ENCODE measurements at places on chromosomes 1 and 21. TPM values are rescaled to one million over a fixed set of nuclear protein-coding genes. Genes with fewer than 3 reads are reported as not detected.

GRCh38 chr1:9211291-9211811 is 23.2 kb upstream of the H6PD start:
- no peak for DNase-seq

DNA sequence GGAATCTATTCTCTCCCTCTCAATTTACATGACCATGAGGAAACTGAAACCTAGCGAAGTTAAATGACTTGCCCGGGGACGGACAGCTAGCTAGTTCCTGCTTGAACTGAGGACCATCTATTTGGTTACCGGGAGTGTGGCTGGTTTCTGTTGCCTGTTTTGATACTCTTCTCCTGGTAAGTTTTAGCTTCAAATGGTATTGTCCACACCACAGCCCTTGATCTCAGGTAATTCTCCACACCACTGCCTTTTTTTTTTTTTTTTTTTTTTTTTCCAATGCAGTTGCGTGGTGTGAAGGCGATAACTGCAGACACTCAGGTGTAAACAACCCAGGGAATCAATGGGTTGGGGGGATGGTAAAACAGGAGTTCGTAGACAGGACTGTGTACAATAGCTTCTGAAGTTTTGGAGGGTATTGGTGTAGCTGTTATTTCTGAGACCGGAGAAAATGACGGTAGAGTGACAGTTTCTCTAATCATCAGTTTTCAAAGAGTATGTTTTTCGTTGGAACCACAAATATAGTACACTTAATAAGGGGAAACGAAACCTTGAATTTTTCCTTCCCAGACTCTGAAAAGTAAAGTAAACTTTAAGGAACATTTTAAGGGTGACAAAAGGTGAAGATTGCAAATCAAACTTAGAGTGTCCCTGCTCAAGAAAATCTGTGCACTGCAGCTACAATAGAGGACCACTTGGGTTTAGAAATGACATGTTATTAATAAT is 125.3 kb upstream of the CACYBP start:
- DNase-seq = no peak

DNA sequence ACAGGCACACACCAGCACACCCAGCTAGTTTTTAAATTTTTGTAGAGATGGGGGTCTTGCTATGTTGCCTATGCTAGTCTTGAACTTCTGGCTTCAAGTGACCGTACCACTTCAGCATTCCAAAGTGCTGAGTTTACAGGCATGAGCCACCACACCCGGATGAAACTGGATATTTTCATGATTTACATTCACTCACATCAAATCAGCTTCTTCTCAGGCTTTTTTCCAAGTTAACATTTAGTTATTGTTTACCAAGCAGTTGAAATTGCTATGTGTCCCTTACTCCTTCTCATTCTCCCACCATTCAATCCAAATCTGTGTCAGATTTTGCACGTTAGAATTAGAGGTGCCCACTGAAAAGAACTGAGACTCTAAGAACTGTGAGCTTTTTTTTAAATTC is 18.4 kb downstream of the RIT1 start:
- no peak for DNase-seq

GRCh38 chr1:181141431-181141910 is 53.0 kb downstream of the IER5 start:
- no peak for DNase-seq

DNA sequence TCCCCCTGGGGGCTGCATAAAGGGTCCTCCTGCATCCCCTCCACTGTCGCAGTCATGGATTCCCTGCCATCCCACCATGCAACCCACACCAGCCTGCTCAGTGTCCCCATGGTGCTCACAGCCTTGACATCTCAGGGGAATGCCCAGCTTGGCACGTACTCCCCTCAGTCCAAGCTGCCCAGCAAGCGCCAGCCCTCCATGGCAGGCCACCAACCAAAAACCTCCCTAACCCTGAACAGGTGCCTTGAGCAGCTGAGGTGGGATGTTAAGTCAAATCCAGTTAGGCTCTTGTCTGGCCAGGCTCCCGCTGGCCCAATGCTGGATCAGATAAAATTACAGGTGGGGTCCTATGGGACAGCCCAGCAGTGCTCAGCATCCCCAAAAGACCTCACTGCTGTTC is 341 bp downstream of the VTCN1 start:
- DNase-seq = no peak

GRCh38 chr1:119045096-119045746 is 57.1 kb upstream of the TBX15 start:
- no peak for DNase-seq

GRCh38 chr1:109493227-109493626 is 667 bp upstream of the CYB561D1 start:
- no peak for DNase-seq

GRCh38 chr1:163201906-163202305 is 810 bp downstream of the RGS5 start:
- no peak for DNase-seq

- no peak for DNase-seq
Measured at GRCh38 chr1:28136922-28137613, 39.4 kb downstream of the PTAFR start.

- no peak for DNase-seq
Measured at GRCh38 chr21:45471525-45472221, 66.7 kb downstream of the COL18A1 start.

DNA sequence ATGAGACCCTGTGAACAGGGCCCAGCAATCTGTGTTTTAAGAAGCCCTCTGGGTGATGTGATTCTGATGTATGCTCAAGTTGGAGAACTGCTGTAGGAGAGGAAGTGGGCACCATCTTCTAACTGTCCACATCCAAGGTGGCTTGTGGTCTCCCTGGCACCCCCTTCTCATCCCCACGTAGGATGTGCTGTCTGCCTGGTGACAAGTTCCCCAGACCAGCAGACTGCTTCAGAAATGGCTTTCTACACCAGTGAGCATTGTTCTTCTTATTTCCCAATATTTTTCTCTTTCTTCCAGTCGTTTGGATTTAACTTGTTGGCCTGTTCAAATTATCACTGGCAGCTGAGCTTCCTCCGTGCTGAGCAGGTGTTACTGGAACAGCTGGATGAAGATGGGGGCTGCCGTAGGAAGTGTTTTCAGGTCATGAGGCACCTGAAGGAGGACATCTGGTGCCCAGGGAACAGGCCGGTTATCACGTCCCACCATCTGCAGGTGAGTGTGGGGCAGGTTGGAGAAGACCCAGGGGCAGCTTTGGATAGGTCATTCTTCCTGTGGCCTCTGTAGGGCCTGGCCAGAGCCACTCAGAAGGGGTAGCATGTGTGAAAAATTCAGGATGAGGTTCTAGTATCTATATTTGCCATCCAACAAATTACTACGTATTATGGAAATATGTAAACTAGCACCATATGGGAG is 16.8 kb downstream of the MAB21L3 start:
- no peak for DNase-seq

DNA sequence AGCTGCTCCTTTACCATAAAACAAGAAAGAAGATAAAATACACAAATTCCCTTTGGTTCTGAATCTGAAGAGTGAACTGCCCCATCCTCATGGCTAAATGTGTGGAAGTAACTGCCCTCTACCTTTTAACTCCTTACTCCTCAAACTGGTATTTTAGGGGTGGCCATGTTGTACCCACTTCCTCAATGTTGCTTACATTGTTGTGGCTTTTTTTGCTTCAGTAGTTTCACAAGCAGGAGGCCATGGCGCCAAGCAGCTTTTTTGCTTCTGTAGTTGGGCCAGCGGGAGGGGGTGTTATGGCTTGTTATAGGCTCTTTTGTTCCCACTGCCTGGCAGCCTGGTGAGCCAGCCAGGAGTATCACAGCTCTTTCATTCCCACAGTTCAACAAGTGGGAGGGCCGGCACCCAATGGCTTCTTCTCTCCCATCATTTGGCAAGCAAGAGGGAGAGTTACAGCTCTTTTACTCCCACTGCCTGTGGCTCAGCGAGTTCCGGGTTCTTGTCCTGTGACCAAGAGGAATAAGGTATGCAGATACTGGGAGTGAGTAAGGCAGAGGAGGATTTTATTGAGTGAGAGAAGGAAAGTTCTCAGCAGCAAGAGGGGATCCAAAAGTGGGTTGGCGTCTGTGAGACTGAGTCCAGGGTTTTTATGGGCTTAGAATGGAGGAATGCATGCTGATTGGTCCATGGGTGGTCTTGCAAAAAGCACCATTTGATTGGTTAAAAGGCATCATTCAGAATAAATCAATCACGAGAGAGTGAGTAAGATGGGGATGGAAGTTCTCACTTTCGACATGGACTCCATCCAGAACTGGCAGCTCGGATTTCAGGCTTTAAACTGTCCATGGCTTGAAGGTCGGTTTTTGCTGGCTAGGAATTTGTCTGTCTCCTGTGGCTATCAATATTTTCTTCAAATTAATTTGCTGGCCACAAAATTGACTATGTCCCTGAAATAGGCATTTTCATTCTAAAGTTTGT is 429.6 kb downstream of the HLX start:
- DNase-seq = no peak

DNA sequence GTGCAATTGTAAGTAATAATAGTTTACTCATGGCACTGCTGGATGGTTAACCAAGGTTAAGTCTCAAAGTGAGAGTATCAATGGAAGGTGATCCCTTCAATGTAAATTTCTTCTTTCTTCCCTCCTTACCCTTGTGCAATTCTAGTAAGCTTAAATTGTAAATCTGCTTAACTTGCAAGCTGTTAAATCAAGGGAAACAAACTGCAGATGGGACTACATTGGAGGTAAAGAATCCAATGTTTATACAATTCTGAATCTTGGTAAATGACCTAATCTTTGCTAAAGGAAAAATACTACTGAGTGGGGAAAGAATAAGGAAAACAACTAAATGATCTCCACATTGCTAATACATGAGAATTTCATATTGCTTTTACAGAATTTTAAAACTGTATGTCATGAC is 6.7 kb upstream of the CD55 start:
- no peak for DNase-seq

- no peak for DNase-seq
Measured at GRCh38 chr1:86848654-86849053, 65.3 kb downstream of the SELENOF start.

DNA sequence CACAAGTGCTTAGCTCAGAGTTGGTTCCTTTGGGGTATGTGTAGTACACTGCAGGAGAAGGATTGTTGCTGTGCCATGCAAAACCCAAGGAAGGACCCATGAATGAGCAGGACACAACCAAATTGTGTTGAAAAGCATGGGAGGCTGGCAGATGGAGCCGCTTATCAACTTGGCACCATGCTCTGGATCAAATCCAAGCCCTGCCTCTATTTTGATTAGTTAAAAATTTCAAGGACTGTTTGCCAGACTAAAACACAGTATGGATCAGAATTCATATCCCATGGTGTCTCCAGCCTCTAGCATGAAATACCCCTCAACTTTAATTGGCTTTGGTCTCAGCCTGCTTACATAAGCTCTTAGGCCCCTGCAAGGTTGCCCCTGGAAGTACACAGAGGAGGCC is 27.8 kb downstream of the CCDC185 start:
- DNase-seq = no peak

DNA sequence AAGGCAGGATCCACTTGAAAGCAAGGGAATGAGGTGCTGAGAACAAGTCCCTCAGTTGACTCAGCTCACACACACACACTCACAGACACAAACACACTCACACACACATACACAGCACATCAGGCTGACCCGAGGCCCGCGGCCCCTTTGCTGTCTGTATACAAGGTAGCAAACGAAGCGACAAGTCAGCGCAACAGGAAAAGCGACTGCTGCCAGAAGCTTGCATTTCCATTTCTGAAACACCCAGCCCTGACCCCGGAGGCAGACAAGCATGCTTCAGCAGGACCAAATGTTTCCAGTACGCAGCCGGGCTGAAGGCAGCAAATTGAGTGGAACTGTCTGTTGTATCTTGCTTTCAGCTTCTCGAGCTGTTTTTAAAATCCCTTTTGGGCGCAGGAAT is 501.6 kb downstream of the NPHP4 start:
- DNase-seq = no peak

- DNase-seq = peak; percentile 90
Measured at GRCh38 chr1:220748089-220748934, at the start of gene MTARC2. TSS of gene MTARC2 (plus strand) at chr1:220748322. CDS start at chr1:220748532, 210 bp downstream.

DNA sequence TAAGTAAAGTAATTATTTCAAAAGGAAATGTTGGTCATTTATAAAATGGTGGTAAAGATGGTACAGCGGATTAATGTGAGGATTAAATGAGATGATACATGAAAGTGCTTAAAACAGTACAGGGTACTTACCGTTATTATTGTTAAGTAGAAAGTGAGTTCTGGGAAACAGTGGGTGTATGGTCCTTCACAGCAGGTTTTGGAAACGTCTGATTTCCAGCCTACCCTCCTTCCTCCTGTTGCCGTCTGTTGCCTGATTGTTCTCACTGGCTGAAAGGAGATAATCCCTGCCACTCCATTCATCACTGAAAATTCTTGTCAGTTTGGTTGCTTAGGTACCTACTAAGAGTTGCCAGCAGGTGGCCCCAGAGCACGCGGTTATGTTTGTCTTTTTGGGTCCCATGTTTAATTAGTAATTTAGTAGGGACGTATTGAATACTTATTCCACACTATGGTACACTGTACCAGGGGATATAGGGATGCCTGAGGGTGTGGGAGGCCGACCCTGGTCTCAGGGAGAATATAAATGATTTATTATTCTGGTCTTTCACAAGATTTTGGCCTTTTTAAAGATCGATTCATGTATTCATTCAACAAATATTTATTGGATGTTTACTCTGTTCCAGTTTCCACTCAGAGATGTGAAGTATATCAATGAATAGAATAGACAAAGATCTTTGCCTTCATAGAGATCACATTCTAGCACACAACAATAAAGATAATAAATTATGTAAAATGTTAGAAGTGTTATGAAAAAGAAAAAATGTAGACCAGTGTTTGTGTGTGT is 30.8 kb upstream of the RPTN start:
- peak; percentile 76 for DNase-seq

- DNase-seq = no peak
Measured at GRCh38 chr1:63782982-63783381, 9.2 kb downstream of the ROR1 start.

- no peak for DNase-seq
Measured at GRCh38 chr1:32091591-32091990, 16.3 kb upstream of the KPNA6 start.

- DNase-seq = no peak
Measured at GRCh38 chr1:200351826-200352549, 57.8 kb downstream of the ZNF281 start.

- DNase-seq = no peak
Measured at GRCh38 chr1:83527987-83528386, 470.9 kb downstream of the TTLL7 start.

DNA sequence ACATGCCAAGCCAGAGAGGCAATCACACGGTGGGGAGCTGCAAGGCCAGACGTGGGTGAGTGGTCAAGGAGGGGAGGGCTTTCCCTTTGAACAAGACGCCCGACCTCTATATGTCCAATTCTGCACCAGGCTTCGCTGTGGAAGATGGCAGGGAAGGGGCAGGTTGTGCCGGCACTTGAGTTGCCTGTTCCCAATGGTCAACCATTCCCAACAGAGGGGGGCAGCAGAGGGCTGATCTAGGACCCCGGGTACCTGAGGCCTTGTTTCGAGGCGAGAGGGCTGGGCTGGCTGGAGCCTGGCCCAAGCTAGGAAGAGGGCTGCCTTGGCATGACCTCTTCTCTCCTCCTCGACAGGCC is 64.9 kb downstream of the TMEM53 start:
- no peak for DNase-seq

The LGR6 gene
- 1.8 TPM for total RNA-seq

The CLCNKA gene
- total RNA-seq = not detected

The S100A7A gene
- total RNA-seq = not detected

The SFN gene
- 83.8 TPM for total RNA-seq

The SLC45A1 gene
- 1.9 TPM for total RNA-seq

The FCGR3B gene
- 18.9 TPM for total RNA-seq

The GPR37L1 gene
- 0.06 TPM for total RNA-seq

The SPRR3 gene
- total RNA-seq = not detected

The CYP4Z1 gene
- 2.1 TPM for total RNA-seq

The RHD gene
- not detected for total RNA-seq

The SORT1 gene
- 183 TPM for total RNA-seq

The VSIG8 gene
- not detected for total RNA-seq

The ADAMTSL4 gene
- total RNA-seq = 99.2 TPM

The PPFIA4 gene
- total RNA-seq = 1.3 TPM

The GNG4 gene
- total RNA-seq = not detected

Measured in upper lobe of right lung (tissue), 1 donor.